ENCODE measurements at places on chromosomes 2 and 18.

DNA sequence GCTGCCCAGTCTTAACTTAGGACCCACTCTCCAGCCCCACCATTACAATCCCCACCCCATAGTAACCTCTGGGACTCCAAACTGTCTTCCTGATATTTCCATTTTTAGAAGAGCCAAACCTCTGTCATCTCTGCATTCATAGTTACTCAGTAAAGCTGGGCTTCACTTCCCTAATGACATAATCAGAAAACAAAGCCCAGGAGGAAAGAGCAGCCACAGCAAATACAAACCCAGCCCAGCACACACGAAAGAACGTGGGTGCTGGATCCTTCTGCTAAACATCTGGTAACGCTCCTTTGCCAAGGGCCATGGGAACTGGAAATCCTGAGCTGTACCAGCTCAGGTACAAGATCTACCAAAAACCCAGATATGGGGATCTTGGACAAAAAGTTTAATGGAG lies 36.8 kb upstream of the RIOK3 start:
- no peak for DNase-seq

DNA sequence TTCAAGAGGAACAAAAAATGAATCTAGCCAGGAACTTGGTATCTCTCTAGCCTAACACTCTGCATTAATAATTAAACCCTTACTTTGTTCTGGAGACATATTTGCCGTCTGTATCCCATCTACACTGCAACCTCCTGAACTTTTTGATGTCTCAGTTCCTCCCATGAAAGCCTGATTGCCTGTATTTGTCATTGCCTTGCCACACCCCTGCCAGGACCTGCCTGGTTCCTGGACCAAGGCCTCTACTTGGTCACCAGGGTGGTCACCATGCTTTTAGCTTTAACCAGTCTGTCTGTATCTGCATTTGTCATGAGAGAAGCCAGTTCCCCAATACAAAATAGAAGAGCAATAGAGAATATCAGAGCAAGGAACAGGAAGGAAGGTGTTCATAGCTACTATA lies 58.8 kb upstream of the NOL4 start:
- DNase-seq, result no peak

GRCh38 chr2:145044491-145044890 lies 524.6 kb upstream of the ZEB2 start:
- DNase-seq, result no peak

GRCh38 chr2:162704496-162704895 lies 134.1 kb downstream of the KCNH7 start:
- DNase-seq, result no peak

DNA sequence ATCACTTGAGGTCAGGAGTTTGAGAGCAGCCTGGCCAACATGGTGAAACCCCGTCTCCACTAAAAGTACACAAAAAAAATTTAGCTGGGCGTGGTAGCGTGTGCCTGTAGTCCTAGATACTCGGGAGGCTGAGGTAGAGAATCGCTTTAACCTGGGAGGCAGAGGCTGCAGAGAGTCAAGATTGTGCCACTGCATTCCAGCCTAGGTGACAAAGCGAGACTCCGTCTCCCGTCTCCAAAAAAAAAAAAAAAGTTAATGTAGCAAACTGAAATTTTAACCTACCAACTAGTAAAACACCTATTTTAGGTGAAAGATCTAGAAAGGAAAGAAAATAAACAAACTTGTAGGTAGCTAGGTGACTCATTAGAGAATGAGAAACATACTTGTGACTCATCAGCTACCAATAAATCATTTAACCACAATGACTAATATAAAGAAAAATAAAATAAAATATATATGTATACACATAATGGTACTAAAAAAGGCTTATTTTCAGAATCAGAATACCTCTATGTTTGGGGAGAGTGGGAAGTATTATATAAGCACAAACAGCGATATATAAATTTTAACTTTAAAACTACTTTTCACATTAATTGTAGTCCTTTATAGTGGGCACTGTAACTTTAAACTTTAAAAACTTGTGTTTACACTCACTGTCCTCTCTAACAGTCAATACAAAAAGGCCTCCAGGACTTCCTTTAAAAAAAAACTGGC lies 36.6 kb downstream of the DARS1 start:
- no peak for DNase-seq

GRCh38 chr2:100986157-100986556 lies 15.9 kb upstream of the RPL31 start:
- DNase-seq, result no peak

DNA sequence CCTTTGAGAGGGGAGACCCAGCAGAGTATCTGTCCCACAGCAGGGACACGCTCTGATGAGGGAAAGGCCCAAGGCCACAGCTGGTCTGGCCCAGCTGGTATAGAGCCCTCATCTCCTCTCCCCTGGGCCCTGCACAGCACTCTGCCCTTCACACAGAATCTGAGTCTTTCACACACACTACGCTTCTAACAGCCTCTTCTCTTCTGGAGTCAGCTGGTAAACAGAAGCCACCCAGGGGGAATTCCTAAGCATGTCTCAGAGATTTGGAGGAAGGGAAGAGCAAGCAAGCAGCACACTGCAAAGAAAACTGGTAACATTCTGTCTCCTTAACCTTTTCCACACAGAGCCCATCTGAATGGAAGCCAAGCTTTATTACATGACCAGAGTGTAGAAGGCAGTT lies 121.1 kb upstream of the ACAA2 start:
- no peak for DNase-seq

DNA sequence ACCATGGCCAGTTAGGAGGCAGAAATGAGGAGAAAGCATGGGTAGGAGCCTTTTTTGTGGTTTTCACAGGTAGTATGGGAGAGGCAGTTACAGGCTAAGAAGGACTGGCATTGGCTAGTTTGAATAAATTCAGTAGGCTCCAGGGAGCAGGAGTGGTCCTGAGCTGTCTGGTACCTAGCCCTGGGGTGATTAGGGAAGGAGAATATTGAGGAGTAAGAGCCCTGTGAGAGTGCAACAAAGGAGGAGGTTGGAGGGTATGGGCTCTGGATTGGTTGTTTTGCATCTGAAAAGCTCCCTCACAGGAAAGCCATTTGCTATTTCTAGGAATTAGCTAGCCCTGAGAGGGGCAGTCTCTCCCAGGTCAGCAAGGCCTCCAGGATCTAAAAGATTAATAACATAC lies 13.3 kb upstream of the TCF7L1 start:
- no peak for DNase-seq

DNA sequence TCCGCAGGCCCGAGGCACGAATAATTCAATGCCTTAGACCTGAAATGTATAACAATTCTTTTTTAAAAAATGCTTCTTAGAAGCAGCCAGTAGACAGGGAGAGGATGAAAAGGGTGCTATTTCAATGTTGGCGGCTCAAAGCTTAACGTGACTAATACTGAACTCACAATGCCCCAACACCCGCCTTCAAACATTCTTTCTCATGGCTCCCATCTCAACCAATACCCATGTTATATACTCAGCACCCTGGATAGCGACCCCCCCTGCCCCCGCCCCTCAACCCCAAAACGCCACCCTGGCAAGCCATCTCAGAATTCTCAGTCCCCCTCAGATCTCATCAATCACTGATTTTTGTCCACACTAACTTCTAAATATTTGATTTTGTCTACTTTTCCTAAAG lies 4.4 kb downstream of the FBXO41 start:
- no peak for DNase-seq

- no peak for DNase-seq
Measured at GRCh38 chr2:183859129-183859528, 734.9 kb downstream of the NUP35 start.

GRCh38 chr2:143434445-143434844 lies 305.2 kb downstream of the ARHGAP15 start:
- no peak for DNase-seq

DNA sequence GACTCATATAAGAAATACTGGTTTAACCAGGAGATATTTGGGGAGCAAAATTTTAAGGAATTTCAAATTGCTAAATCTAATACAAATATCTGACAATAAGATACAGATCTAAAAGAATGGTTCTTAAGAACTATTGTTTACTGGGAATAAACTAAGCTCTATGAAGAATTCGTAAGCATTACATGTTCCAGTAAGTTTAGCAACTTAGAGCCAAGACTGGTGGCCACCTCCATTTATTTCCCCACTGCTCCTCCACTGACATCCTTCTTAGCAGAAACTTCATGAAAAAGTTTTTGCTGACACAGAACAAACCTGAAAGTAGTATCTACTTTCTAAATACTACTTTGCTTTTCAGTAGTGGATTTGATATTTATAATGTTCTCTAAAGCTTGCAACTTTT lies 83.0 kb downstream of the ACSL3 start:
- no peak for DNase-seq

All from stimulated activated CD4-positive, alpha-beta T cell treated with anti-CD3 and anti-CD28 coated beads, Interleukin-12 subunit alpha, Interleukin-12 subunit beta, amount 100 ng/mL, for 4 hours (primary cell).